Dorsolateral prefrontal cortex (tissue), 122 donors: ENCODE measurements at places on chromosomes 6 and 20. TPM values are rescaled to one million over a fixed set of nuclear protein-coding genes. Genes with fewer than 3 reads are reported as not detected.

Gene EBF4
- 24.3 TPM for total RNA-seq

Gene ZFP57
- not detected for total RNA-seq

Gene RFX6
- total RNA-seq, result 0.17 TPM

Gene TPD52L1
- total RNA-seq, result 108 TPM

Gene DNPH1
- 18.4 TPM for total RNA-seq

Gene C6orf132
- total RNA-seq, result not detected
